ENCODE measurements at places on chromosomes 1 and 21.

- peaks cover 17% of the 10 kb centered on the region for H3K27me3 ChIP-seq
- H3K36me3 ChIP-seq: no peaks in the 10 kb centered on the region
- H3K4me1 ChIP-seq: peaks cover 11% of the 10 kb centered on the region
- peak overlapping the region; percentile 74 for H3K4me3 ChIP-seq
Measured at GRCh38 chr21:38733972-38734546, 71.7 kb upstream of the ETS2 start.

DNA sequence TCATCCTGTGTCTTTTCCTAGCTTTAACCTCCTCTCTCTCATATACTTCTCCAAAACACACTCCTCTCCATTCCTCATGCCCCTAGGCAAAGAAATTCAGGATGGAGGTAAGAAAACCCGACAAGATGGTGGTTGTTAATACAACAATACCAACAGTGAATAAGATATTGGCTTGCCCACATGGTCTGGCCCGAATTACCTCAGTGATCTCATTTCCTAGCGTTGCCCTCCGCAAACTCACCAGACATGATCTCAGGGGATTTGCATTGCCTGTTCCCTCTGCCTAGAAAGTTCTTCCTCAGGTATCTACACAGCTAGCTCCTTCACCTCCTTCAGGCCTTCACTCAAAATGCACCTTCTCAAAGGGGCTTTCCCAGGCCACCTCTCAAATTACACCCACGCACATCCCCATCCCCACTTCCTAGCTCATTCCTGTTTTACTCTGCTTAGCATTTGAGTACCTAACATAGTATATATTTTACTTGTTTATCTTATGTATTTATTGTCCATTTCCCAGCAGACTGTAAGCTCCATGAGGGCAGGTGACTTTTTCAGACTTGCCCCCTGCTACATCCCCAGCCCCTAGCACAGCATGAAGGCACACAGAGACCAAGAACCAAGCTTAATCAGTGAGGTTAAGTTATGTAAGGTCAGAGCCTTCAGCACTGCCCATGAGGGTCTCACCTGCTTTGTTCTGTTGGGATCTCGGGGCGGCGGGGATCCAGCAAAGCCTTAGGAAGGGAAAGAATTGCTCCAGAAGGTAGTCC lies 10.2 kb upstream of the UBR4 start:
- H3K4me1 ChIP-seq: peaks cover 13% of the 10 kb centered on the region
- H3K27me3 ChIP-seq: no peaks in the 10 kb centered on the region
- H3K36me3 ChIP-seq: peaks cover 61% of the 10 kb centered on the region
- DNase-seq: peak; percentile 12
- H3K4me3 ChIP-seq: no peak overlapping the region

DNA sequence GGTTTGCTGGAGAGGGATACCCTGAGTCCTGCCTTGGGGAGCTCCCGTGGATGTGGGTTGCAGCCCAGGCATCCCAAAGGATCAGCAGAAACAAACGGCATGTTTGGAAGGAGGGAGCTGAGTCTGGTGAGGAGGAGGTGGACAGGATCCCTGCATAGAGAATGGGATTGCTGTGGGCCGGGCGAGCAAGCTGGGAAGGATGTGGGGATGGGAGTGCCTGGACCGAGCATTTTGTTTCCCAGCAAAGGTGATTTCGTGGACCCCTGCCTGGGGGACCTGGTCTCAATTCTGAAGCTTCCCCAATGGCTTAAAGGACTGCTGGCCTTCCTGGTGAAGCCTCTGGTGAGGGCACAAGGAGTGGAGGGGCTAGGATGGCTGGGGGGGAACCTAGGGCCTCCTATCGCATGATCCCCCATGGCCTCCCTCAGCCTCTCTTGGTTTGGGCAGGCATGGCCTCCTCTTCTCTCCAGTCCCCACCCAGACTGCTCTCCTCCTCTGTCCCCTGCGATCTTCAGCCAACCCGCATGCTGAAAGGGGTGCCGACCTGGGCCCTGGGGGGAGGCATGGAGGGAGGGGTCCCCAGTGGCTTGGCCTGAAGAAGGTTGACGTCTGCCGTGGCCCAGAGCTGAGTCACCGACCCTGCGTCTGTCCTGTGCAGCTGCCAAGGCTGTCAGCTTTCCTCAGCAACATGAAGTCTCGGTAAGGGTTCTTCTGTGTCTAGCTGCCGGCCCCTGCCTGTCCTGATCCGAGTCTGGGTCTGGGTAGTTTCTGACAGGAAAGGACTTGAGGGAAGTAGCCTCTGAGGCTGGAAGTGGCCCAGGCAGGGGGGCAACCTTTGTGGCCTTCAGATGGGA lies 16.3 kb downstream of the FAAH start:
- no peaks in the 10 kb centered on the region for H3K36me3 ChIP-seq
- no peaks in the 10 kb centered on the region for H3K27me3 ChIP-seq
- H3K27ac ChIP-seq: no peak overlapping the region

GRCh38 chr1:236502972-236503639 lies 20.7 kb upstream of the LGALS8 start:
- H3K36me3 ChIP-seq: no peaks in the 10 kb centered on the region
- no peaks in the 10 kb centered on the region for H3K27me3 ChIP-seq
- DNase-seq: peak; percentile 36
- peaks cover 14% of the 10 kb centered on the region for H3K4me1 ChIP-seq

GRCh38 chr1:113818578-113818977 lies 6.3 kb upstream of the RSBN1 start:
- no peak overlapping the region for H3K27ac ChIP-seq
- no peak overlapping the region for H3K4me3 ChIP-seq
- DNase-seq: no peak
- H3K36me3 ChIP-seq: peaks cover 23% of the 10 kb centered on the region

DNA sequence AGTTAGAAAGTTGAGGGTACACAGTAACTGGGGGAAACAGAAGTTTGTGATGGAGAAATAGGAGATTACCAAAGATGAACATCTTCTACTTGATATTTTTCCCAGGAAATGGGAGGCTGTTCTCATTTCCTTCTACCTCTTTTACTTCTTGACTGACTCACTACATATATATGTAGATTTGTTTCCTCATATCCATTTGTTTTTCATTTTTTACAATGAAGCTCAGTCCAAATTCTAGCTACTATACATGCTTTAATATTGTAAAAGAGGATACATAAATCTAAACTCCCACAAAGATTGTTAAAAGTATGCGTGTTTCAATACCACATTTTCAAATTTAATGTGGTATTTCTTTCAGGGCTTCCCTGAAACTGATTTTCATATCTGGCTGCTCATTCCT lies 366.6 kb upstream of the NCAM2 start:
- no peak overlapping the region for H3K4me3 ChIP-seq
- H3K36me3 ChIP-seq: peaks cover 2% of the 10 kb centered on the region
- no peaks in the 10 kb centered on the region for H3K27me3 ChIP-seq
- DNase-seq: no peak
- H3K4me1 ChIP-seq: no peaks in the 10 kb centered on the region
- H3K27ac ChIP-seq: no peak overlapping the region

- no peak for DNase-seq
- peaks cover 35% of the 10 kb centered on the region for H3K4me1 ChIP-seq
- H3K4me3 ChIP-seq: peak overlapping the region; percentile 35
- H3K36me3 ChIP-seq: no peaks in the 10 kb centered on the region
Measured at GRCh38 chr1:41720861-41721410, 197.8 kb downstream of the HIVEP3 start.
